ENCODE measurements at places on chromosomes 4 and X.

DNA sequence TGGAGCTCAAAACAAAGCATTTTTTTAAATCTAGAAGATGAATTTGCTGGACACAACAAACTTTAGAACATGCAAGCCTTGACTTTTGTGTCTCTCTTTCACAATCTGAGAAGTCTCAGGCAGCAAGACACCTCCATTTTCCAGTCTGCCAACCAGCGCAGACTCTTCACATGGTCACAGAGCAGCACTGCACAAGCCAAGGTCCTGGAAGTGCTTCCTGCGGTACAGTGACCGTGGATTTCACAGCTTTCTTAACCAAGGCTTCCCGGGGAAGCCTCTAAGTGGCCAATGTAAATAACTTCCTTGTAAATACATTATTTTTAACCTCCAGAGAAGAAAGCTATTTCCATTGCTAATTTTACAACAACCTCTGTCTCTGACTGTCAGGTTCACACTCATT is 31.2 kb downstream of the ZNF827 start:
- no peak for DNase-seq

DNA sequence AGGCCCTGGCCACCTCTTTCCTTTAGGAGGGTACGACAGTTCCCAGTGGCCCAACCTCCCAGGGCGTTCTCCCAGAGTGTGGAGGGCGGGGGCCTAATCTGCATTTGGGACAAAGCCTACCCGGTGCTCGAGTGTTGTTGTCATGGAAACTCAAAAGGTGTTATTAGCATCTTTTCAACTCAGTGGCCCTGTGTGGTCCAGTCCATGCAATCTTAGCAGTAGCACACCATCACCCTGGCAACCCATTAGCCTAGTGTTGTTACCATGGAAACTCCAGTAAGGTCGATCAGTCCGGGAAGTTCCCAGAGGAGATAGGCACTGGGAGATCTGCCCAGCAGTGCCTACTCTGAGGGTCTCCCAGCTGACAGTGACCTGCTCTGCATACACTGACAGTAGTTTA is 20.2 kb downstream of the APLN start:
- no peak for DNase-seq

DNA sequence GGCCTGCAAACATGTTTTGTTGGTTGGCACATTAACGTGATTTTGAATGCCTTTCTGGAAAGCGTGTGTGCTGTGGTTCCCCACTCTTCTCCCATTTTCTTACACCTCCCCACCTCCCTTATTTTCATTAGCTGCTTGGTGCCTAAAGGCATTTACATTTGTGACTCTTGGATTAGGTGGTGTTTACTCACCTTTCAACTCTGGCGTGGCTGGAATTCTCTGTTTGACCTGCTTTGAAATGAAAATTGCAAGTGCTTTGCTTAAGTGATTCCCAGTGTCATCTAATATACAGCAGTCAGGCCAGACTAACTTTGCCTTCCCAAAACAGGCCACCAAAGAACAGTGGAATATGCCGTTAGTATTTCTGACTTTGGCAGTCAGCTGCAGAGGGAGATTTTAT is 80.5 kb downstream of the NHSL2 start:
- DNase-seq: no peak

GRCh38 chr4:1201851-1202525 is 29.6 kb upstream of the SPON2 start:
- no peak for DNase-seq

- no peak for DNase-seq
These were observed 28.1 kb downstream of the SMIM43 start for GRCh38 chr4:121736735-121737351.

DNA sequence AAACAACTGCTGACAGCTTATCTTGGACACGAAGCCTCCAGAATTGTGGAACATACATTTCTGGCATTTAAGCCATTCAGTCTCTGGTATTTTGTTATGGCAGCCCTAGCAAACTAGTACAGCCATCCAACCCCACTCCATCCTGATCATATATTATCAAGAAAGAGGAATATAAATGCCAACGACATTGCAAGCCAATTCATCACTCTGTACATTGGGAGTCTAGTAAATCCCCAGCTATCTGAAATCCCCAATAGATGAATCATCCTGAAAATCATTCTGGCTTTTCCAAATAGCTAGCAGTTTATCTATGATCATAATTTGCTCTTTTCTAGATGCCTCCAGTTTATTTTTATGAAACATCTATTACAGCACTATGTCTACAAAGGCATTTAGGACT is 41.1 kb downstream of the FRMD7 start:
- no peak for DNase-seq

DNA sequence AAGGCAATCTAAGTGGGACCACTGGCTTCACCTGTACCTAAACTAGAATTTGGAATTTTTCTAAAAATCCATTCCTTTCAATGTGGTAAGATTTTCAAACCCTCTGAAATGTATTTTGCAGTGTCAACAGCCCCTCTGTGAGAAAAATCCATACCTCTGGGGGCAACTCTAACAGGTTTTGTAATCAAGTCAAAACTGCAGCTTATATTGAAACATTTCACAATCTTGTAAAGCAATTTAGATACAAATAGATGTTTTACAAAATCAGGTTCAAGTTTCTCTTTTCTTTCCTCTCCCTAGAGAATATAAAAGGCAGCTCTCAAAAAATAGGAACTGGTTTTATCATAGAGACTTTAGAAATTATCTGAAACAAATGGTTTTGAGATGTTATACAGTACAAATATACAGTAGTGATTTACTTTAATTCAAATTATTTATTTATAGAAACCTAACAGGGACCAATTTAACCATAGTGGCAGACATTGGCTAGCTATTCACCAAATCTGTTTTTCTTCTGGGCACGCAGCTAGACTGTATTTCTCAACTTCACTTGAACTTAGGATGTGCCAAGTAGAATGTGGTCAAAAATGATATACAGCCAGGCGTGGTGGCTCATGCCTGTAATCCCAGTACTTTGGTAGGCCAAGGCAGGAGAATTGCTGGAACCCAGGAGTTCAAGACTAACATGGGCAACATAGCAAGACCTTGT is 36.3 kb upstream of the SPINK2 start:
- no peak for DNase-seq

GRCh38 chr4:47862297-47862696 is 24.4 kb upstream of the CORIN start:
- DNase-seq: no peak

DNA sequence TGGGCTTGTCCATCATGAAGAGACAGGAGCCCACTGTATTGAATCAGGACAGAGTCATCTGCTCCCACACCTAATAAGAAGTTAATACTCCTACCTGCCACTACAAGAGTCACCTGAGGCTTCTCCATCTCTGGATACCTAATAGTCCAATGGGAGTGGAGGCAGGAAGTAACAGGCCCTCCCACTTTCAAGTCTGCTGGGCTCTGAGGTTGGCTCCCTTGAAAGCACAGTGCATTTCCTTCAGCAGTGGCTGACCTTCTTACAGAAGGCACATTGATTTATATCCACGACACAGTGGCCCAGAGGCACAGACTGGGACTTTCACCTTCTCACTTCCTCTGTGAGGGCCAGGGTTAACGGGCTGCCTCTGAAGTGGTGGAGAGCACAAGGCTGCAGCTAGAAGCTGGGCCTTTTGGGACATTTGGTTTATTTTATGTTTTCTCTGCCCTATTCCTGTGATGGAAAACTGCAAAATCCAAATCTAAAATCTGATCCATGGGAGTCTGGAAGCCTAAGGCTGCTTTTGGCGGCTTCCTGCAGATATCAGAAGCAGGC is 38.1 kb downstream of the FRG2 start:
- no peak for DNase-seq

DNA sequence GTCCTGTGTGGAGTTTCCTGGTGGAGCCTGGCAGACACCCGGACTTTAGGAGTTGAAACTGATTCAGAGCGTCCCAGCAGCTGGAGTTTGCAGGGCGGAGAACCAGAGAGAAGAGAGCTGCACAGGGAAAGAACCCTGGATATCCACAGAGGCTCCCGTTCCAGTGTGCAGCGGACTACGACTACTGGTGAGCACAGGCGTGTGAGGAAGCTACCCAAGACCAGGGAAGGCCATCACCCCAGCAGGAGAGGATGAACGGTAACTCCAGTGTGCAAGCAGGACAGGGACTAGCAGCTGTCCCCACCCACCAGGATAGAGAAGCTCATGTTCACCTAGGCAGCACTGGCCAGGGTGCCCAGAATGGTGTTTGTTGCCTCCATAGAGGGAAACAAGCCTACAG is 2.3 kb downstream of the LAGE3 start:
- DNase-seq: no peak

- DNase-seq: no peak
These were observed 403.7 kb downstream of the MID1IP1 start for GRCh38 chrX:39204945-39205344.

DNA sequence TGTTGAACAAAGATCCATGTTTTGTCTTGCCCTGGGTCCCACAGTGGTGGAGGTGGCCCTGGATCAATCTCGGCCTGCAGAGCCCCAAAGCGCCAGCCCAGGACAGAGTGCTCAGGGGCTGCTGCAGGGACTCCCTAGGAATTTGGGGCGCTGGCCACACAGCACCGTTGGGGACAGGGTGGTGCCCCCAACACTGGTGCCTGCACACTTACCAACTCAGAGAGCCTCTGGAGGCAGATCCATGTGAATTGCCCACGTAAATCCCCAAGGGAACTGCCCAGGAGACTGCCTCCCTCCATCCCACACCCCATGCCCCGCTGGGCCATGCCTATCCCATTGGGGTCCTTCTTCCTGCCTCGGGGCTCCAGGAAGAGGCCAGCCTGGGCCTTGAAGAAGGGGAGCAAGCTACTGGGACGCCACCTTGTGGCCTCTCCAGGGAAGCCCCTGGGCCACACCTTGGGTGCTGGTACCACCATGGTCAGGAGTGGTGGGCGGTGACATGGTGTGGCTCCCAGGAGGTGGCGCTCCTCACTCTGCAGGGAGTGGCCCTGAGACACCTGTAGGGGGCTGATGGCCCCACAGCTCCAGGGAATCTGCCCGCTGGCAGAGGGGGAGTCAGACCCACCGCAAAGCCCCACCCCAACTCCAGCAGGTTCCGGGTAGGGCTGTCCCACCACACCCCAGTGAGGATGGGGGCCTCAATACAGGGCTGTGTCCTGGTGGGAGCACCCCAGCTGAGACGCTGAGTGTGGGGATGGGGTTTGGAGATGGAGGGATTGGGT is 22.8 kb downstream of the CFAP99 start:
- peak; percentile 59 for DNase-seq

- no peak for DNase-seq
These were observed 25.9 kb upstream of the FAM241A start for GRCh38 chr4:112119353-112119783.

GRCh38 chrX:68820476-68821110 is 8.2 kb upstream of the EFNB1 start:
- DNase-seq: no peak
